ENCODE measurements at places on chromosomes 12 and 14. TPM values are rescaled to one million over a fixed set of nuclear protein-coding genes. Genes with fewer than 3 reads are reported as not detected.

The RNF212B gene
- not detected for total RNA-seq

DNA sequence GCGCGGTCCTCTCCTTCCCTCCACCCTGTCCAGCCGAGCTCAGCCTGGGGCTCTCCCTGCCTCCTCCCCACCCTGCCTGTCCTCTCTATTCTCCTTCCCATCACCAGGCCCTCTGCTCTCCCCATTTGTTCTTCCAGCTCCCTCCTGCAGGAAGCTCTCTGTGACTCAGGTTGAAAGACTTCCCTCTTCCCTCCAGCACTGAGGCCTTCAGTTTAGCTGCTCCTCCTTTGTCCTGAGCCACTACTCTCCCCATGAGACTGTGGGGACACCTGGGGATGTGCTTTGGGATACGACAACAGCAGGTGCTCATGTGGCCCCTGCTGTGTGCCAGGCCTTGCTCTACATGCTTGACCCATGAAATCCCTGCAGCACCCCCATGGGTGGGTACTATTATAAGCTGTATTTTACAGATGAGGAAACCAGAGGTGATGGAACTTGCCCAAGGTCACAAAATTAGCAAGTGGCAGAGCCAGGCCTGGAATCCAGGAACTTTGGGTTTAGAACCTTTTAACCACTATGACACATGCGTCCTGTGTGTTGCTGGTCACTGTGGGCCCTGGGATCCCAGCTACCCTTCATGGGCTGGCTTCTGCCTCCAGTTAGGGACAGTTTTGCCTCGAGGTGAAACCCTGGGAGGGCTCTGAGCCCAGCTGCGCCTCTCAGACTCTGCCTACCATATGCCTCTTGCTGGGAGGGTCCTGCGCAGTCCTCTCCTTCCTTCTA is 5.5 kb downstream of the KRT80 start:
- no peak for DNase-seq

The MDGA2 gene
- not detected for total RNA-seq

The RFX4 gene
- not detected for total RNA-seq

DNA sequence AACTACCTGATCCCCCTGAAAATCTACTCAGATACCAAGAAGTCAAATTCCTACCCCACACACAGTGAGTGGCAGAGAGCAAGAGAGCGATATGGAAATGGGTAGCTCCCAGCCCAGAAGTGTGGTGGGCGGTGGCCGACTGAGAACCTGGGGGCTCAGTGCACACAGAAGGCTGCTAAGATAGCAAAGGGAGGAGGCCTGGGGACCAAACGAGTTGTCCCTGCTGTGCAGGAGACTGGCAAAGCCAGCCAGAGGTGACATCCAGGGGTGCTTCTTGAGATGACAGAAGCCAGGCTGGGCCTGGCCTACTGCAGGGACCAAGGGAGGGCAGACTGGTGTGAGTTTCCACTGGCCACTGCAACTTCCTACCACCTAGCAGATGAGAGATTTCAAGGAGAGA is 52.9 kb downstream of the VWF start:
- no peak for DNase-seq

The DPPA3 gene
- not detected for total RNA-seq

DNA sequence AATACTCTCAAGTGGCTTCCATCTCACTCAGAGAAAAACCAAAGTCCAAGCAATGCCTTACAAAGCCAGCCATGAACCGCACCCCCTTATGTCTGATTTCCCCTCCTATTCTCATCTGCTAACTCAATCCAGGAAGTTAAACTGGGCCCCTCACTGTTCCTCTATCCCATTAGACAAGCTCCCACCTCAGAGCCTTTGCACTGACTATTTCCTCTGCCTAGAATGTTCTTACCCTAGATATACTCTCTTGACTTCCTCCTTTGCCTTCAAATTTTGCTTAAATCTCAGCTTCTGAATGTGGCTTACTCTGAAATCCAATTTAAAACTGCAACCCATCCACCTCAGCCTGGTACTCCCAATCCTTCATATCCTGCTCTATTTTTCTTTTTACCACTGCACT is 257.0 kb upstream of the USP15 start:
- DNase-seq: no peak

The PPP1R1A gene
- total RNA-seq: not detected

GRCh38 chr12:108570743-108571608 is 8.6 kb downstream of the ISCU start:
- no peak for DNase-seq

The KRT78 gene
- total RNA-seq: not detected

- DNase-seq: no peak
These were observed 33.7 kb upstream of the CCNT1 start for GRCh38 chr12:48750215-48750614.

DNA sequence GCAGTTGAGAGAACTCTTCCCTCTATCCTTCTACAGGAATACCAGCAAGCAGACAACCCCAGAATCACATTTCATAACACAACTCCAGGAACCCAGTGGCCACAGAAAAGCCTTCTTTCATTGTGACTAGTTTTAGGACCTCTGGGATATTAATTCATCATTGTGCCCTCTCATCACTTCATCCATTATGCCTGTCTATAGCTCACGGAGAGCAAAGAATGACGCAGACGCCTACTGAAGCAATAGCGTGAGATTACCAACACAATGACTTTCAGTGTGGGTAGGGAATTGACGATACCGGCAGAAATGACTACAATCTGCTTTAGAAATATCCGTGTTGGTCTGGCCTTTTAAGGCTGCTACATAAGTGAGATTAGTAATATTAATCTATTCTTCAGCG is 158.1 kb upstream of the FOXG1 start:
- DNase-seq: no peak

The SLC2A3 gene
- total RNA-seq: 125 TPM

DNA sequence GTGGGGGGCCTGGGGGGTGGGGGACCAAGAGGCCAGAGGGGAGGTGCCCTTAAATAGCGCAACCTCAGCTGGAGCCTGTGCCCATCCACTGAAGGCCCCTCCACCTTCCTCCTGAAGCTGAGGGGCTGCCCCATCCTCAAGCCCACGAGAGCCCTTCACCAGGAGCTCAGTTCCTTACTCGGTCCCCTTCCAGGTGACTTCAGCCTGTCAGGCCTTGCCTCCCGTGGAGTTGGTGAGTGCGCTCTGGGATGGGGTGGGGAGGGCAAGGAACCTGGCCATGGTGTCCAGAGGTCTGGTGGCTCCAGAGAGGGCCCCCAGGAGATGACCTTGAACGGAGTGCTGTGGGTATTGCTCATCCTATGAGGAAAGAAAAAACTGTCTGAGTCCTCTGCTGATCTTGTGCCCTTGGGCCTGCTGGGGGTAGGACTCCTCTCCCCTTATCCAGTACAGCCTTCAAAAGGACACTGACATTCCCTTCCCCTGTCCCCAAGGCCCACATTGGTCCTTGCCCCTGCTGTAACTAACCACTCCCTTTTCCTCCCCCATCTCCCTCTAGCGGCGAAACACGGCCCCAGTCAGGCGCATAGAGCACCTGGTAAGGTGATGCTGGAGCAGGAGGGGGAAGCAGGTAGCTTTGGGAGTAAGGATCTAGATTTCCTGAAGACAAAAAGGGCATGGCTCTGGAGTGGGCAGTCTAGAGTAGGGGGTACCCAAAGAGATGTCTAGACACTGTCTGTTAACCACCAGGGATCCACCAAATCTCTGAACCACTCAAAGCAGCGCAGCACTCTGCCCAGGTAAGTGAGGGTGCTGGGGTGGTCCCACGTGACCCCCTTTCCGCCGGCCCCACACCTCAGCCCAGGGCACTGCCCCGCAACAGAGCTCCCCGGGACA is 3.6 kb downstream of the TNS2 start:
- peak; percentile 59 for DNase-seq
